ENCODE measurements at places on chromosomes 5 and 9. TPM values are rescaled to one million over a fixed set of nuclear protein-coding genes. Genes with fewer than 3 reads are reported as not detected.

The SPINK13 gene
- polyA plus RNA-seq = not detected

The CARTPT gene
- not detected for polyA plus RNA-seq

GRCh38 chr9:132152231-132152630, 9.6 kb upstream of the NTNG2 start:
- DNase-seq = no peak

- DNase-seq = no peak
Measured at GRCh38 chr9:14722391-14723035, at the start of gene CER1. CER1 (minus strand) TSS chr9:14722733; CDS start chr9:14722672, 61 bp downstream.

GRCh38 chr5:179595916-179596315, 27.6 kb downstream of the HNRNPH1 start:
- no peak for DNase-seq

GRCh38 chr5:168401880-168402279, 84.4 kb upstream of the RARS1 start:
- no peak for DNase-seq

DNA sequence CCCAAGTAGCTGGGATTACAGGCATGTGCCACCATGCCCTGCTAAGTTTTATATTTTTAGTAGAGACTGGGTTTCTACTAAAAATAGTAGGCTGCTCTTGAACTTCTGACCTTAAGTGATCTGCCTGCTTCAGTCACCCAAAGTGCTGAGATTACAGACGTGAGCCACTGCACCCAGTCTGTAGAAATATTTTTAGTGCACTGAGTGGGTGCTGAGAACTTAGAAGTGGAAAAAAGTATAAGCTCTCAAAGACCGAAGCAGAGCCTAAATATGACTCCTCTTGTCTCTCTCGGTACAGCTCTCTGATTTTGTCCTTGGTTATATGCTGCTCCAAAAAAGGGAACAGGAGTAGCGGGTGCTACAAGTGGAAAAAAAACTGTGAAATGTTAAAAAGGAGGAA, 353.8 kb upstream of the IZUMO3 start:
- no peak for DNase-seq
